NCI-H774 (cell line): ENCODE measurements at places on chromosomes 1 and 21.

DNA sequence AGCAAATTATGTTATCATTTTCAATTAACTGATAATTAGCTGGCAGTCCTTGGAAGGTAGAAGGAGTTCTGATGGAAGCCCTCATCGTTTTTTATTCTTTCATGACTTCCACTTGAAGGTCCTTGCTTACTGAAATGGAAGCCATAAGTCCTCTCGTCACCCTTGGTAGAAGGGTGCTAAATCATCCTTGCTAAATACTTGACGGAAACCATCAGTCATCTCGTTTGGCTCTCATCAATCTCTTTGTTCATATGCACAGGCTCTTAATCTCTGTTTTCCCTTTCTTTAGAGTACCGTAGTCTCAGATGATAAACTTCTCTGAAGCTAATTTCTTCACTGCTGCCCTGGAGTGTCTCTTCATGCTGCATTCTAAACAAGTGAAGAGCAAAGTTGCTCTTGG, 34.5 kb downstream of the UCK2 start:
- no peak for DNase-seq

DNA sequence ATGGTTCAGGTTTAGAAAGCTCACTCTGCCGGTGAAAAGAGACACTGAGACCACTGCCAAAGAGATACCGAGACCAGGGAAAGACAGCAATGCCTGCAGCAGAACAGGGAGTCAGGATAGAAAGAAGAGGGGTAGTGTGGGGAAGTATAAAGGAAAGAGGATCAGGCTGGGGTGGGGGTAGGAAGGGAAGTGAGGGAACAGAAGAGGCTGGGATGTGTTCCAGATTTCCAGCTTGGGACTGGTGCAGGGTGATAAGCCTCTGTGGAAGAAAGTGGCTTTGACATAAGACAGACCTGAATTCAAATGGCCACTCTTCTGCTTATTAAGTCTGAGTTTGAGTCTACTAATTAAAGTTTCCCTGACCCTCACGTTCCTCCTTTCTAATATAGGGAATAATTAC, 105.9 kb downstream of the PIK3R3 start:
- DNase-seq = no peak

GRCh38 chr1:239368436-239369109, 17.8 kb upstream of the CHRM3 start:
- no peak for DNase-seq

GRCh38 chr1:47280142-47280541, 33.8 kb downstream of the STIL start:
- DNase-seq = no peak

- no peak for DNase-seq
Observed at GRCh38 chr21:14830307-14830706, 234.5 kb downstream of the NRIP1 start.

GRCh38 chr1:76337542-76338219, 263.1 kb downstream of the ST6GALNAC3 start:
- no peak for DNase-seq

GRCh38 chr1:205210756-205211168, 740 bp downstream of the DSTYK start:
- DNase-seq = no peak

DNA sequence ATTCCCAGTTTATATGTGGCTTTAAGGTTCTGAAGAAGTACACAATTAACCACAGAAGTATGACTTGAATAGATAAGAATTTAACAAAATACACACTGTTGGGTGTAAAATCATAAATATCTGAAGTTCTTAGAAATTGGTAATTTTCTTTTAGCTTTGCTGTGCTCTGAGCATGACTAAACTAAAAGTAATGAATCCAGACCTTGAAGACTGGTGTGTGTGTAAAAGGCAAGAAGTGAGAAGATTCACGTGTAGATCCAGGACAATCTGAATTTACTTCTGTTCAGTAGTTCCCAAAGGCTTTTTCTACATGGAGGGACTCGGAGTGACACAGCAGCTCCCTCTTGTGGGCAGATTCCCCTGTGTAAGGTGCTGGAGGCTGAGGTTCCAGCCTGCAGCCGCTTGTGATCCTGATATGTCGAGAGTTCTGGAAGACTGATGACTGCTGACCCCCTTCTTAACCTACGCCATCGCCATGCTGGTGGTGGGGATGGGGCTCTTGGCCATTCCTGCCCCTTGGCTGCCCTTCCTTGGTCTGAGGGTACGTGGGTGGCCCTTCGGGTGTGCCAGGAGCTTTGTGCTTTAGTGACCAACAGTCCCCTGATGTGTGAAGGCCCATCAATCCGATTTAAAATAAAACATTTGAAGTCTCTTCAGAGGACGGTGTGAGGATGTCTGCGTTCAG, 62.7 kb downstream of the ADARB1 start:
- no peak for DNase-seq

- DNase-seq = peak; percentile 27
Observed at GRCh38 chr1:77065693-77066342, 153.4 kb downstream of the PIGK start.

GRCh38 chr1:169604781-169605560, 18.7 kb upstream of the F5 start:
- no peak for DNase-seq

DNA sequence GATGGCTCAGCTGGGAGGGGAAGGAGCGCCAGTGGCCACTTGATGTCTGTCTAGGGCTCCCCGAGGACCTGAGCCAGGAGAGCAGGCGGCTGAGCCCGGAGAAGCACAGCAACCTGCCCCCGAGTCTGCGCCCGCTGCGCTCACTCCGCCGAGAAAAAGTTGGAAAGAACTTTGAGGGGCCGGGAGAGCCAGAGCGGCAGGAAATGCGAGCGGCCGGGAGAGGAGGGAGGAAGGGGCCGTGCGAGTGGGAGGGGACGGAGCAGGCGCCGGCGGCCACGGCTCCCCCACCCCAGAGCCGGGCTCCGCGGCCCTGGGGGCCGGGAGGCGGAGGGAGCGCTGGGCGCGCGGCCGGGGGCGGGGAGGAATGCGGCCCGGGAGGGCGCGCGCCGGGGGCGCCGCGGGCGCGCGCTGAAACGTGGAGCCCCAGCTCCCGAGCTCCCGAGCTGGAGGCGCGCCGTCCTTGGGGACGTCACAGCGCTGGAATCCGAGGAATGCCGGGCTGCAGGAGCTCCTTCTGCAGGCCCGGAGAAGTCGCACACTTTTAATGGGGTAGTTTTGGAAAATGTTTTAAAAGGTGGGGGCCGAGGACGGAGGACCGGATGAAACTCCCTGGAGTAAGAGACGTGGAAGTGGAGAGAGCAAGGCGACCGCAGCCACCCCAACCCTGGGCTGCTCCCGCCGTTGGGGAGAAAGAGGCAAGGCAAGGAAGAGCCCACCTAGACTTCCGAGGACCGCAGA, at the start of gene PTPN14:
PTPN14 (minus strand) TSS at position 167 of the 738 bp plus-strand sequence. CDS start 86,799 bp downstream, outside the sequence.
- peak; percentile 42 for DNase-seq

- DNase-seq = no peak
Observed at GRCh38 chr1:53734650-53735211, 4.2 kb downstream of the GLIS1 start.

DNA sequence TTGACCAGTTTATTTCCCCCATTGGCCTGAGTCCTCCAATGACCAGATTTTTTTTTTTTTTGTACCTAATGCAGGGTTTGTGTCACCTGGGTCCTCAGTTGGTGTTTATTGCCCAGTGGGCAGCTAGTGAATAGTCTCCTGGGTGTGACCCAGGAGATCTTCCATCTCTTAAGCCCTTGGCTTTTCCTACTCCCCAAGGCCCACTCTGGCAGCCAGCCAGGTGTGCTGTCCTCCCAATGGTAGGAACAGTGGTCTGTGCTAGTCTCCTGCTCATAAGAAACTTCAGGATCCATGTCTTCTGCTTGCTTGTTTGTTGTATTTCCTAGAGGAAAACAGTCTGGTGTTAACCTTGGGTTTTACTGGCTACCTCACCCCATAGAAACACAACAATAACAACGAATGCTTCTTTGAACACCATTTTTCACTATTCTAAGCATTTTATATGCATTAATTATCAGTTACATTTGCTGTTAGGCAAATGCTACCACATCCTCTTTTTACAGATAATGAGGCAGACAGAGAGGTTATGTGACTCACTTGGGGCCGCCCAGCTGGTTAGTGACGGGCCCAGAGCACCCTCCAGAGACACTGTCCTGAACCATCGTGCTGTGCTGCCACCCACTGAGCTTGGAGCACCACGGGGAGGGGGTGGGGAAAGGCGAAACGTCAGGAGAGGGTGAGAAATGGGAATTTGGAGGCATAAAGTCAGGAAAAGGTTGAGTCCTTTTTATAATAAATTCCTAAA, 107.5 kb downstream of the HIVEP3 start:
- no peak for DNase-seq

DNA sequence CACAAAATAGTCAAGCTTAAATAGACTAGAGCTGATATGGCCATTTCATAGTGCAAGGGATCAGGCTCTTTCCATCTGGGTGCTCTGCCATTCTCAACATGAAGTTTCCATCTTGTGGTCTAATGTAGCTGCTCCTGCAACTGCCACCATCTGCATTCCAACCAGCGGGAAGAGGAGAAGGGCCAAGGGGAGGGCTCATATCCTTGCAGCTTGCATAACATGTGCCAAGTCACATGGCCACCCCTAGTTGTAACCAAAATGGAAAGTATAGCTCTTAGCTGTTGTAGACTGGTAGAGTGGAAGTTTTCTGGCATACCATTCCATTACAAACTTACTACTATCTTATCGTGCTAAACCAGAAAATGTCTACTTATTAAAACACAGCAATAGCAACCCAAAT, 38.9 kb upstream of the IVNS1ABP start:
- no peak for DNase-seq

DNA sequence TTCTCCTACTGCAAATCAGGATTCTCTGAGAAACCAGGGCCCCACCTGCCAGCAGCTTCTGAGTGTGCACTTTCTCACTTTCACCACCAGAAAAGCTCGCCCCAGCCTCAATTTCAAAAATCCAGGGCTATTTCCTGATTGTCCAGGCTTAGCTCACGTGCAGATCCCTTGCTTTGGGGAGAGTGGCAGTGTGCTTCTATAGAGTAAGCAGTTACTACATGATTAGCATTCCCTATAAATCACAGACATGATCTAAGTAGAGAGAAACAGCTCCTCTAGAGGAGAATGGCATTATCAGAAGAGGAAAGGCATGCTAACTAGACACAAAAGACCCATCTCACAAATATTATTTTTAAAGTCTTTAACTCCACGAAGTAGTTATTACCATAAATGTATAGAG, 456.0 kb upstream of the PKN2 start:
- no peak for DNase-seq

DNA sequence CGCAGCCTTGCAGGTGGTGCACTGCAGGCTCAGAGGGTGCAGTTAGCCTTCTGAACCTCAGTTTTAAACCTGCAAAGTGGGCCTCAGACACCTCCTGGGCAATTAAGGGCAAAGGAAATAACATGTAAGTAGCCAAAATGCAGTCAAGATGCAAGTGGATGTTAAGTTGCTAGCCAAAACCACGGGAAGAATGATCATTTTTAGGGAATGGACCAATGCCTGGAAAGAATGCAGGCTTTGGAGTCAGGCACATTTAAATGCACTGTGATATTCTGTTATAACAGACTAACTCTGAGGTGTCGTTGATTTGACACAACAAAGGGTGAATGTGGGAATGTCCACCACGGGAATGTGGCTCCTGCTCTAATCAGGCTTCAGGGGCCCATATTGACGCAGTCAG, 57.9 kb upstream of the PTGFRN start:
- no peak for DNase-seq

- DNase-seq = no peak
Observed at GRCh38 chr1:2451741-2452140, 24.3 kb upstream of the PLCH2 start.

- DNase-seq = peak; percentile 71
Observed at GRCh38 chr1:95353194-95353593, 119.2 kb downstream of the RWDD3 start.

DNA sequence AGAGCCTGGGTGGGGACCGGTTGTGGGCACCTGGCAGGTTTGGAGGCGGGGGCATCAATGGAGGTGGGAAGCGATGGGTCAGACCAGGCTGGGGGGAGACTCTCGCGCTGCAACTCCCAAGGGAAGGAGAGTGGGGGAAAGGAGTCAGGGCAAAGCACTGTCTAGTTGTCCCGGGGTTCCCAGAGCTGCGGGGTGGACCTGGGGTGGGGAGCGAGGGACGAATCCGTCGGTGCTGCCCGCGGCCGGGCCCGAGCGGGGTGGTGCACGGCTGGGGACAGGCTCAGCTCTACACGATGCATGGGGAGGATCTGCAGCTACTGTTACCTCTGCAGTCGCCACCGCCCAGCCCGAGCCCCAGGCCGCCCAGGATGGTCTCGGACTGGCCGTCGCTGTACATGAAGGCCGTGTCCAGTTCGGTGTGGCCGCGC, 427 bp downstream of the AKR7A2 start:
- no peak for DNase-seq

- no peak for DNase-seq
Observed at GRCh38 chr21:26112127-26112742, 58.3 kb downstream of the APP start.

- DNase-seq = no peak
Observed at GRCh38 chr1:93625582-93626327, 55.9 kb downstream of the BCAR3 start.

- DNase-seq = no peak
Observed at GRCh38 chr1:203089001-203089650, 3.3 kb upstream of the MYOG start.

DNA sequence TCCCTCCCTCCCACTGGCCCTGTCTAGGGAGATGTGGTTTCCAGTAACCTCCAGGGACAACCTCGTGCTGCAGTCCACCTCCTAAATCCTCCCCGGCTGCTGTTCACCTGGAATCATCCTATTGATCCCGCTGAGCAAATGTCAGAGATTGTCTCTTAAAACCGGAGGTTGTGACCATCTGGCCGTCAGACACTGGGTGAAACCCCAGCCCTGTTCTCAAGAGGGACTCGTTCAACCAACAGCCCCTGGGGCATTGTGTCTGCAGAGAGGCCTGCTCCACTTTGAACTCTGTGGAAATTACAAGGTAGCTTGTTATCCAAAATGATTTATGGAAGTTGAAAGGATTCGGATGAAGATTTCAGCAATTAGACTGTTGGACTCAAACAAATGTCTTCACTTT, 498.0 kb downstream of the MATN1 start:
- no peak for DNase-seq

DNA sequence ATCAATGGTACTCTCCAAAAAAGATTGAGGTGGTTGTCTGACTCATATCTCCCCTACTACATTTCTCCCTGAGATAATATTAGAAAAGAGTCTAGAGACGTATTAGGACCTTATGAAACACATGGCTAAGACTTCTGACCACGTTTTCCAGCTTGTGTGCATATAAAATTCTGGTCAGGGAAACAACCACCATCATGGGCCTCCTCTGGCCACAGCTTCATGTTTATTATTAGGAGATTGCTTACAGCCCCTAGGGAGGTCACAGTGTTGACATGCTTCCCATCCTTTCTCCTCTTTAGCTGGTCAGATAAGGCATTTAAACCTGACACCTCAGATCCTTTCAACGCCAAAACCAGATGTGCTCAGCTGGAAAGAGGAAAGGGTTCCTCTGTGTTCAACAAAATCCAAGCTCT, 620.2 kb downstream of the PLPP3 start:
- DNase-seq = no peak
